ENCODE measurements at places on chromosomes 3 and 15.
A peak's percentile ranks its signal among the peaks of the same experiment; 100 is the strongest.

- DNase-seq, result peak; percentile 10
Observed at GRCh38 chr3:130081351-130081881, at the start of gene ALG1L2. ALG1L2 (plus strand) TSS chr3:130081831; CDS start chr3:130082017, 186 bp downstream.

DNA sequence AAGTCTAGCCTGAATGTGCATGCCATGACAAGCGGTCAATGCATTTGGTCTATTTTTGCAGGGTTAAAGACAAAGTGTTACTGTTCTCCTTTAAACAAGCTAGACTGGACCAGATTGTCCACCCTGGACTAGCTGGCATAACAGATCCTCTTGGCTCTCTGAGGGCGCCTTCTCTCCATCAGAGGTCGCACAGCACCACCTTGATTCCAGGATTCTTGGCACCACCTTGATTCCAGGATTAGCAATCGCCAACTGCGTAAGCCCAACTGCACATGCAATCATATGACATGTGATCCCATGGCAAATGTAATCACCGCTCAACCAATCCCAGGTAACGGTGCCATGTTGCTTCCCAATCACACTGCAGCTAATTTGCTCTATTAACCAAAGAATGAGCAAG lies 98.6 kb downstream of the OXNAD1 start:
- no peak for DNase-seq

DNA sequence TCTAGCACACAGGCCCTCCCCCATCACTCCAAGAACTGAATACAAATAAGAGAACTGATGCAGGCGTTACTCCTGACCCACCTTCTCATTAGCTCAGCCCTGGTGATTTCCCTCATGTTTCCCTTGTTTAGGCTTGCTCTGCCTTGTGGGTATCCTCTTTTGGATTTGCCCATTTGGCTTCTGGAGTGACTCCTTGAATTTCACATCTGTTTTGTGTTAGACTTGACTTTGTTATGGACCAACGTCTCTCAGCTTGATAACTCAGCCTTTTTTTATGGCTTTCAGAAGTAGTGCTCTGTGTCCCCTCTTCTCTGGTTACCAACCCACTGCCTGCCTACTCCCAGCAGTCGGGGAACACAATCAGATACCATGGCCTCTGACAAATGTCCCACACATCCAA lies 11.3 kb upstream of the TMOD3 start:
- no peak for DNase-seq

- DNase-seq, result no peak
Observed at GRCh38 chr3:16906682-16907081, 21.9 kb downstream of the PLCL2 start.

DNA sequence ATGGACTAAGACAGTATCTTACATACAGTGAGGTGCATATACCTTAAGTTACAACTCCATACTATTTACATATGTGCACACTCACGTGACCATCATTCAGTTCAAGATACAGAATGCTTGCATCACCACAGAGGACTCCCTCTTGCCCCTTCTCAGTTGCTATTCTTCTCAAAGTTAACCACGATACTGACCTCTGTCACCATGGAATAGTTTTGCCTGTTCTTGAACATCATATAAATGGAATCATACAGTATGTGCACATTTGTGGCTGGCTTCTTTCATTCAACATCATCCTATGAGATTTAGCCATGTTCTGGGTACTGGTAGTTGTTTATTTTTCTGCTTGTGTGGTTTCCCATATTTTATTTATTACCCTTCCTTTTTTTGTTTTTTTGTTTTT lies 10.4 kb upstream of the ZSCAN2 start:
- DNase-seq, result no peak

DNA sequence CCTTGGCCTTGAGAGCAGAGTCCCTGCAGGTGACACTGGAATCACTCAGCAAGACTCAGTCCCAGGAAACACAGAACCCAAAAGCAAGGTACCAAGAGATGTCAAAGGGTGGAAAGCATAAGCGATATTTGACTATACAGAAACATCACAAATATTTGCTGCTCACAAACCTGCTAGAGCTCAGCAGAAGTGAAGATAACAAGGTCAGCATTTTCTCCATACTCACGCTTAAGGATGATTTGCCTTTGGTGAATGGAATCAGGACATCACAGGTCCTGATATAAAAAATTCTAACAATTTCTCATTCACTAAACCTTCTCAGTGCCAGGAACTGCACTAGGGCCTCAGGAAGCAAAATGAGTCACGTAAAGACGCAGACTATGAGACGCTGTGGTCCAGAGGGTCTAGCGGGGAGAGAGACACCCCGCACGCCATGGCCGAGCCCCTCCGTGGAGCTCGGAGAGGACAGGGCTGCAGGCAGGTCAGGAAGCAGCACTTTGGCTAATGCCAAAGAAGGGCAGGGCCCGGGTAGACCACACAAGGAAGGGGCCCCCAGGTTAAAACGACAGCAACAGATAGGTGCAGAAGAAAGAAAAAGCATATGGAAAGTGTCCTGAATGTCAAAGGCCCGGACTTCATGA lies 10.7 kb downstream of the PCSK6 start:
- no peak for DNase-seq

- DNase-seq, result no peak
Observed at GRCh38 chr3:179179979-179180759, 32.0 kb downstream of the PIK3CA start.

- DNase-seq, result no peak
Observed at GRCh38 chr3:19074257-19074900, 73.9 kb upstream of the KCNH8 start.

DNA sequence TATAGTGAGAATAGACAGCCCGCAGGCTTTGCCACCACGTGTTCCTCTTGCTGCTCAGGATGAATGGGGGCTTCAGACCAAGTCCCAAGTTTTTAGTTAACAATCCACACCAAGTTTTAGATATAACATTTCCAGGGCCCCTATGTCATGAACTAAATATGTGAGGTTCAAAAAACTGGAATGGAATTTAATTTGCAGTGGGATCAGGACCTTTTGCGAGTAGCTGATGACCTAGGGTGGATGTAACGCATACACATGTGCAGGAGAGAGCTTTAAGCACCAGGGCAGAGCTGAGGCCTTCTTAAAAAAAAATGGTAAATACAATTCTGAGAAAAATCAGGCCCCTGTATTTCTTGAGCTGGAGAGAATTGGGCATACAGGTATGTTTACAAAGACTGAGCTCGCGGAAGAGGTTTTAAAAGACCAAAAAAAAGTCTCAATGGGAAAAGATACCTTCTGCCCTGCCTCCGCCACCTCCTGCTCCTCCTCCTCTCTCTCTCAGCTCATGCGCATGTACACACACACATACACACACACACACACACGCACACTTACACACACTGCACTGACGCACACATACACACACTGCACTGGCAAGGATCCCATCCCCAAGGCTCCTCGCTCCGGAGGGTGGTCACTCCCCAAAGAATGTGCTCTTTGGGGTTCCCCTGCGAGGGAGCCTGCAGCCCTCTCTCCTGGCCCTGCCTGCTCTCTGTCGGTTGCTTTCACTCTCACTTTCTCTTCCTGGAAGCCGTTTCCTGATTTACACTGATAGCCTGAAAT lies 48.2 kb upstream of the IGF1R start:
- no peak for DNase-seq

- no peak for DNase-seq
Observed at GRCh38 chr3:78734048-78734637, 1033.7 kb downstream of the ROBO1 start.

DNA sequence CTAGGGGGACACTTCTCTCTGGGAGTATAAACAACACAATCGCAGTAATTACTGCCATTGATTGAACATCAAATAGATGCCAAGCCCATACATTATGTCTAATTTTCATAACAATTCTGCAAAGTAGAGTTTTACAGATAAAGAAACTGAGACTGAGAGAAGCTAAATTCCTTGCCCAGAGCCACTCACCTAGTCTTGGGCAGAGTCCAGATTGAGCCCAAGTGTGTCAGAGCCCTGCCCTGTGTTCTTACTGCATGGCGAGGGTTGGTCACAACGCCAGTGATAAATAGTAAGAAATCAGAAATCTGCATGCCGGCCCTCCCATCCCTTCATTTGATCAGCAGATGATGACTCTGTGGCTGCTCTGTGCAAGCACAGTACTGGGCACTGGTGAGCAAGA lies 106.3 kb downstream of the C3orf70 start:
- no peak for DNase-seq

GRCh38 chr3:114079761-114080160 lies 23.2 kb downstream of the QTRT2 start:
- no peak for DNase-seq

All from right renal cortex interstitium (tissue), 3 donors.